ENCODE measurements at places on chromosomes 4 and X.

- DNase-seq: no peak
These were observed 172.7 kb upstream of the TBC1D9 start for GRCh38 chr4:140928880-140929279.

GRCh38 chr4:26493461-26493860 lies 3.2 kb upstream of the CCKAR start:
- DNase-seq: no peak

DNA sequence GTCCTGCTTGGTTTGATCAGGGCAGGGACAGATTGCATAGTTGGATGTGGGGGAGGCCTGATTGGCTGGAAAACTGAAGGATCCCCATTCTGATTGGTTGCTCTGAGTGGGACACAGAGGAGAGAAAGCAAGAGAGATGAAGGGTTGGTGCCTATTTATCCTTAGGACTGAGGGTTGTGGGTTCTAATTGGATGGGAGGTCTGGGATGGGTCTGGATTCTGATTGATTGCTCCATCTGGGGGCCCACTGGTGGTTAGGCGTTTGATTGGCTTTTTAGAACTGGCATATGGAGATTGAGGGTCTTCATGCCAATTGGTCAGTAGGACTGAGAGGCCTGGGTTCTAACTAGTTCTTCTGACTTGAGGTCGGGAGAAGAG lies 644 bp upstream of the EBP start:
- no peak for DNase-seq

DNA sequence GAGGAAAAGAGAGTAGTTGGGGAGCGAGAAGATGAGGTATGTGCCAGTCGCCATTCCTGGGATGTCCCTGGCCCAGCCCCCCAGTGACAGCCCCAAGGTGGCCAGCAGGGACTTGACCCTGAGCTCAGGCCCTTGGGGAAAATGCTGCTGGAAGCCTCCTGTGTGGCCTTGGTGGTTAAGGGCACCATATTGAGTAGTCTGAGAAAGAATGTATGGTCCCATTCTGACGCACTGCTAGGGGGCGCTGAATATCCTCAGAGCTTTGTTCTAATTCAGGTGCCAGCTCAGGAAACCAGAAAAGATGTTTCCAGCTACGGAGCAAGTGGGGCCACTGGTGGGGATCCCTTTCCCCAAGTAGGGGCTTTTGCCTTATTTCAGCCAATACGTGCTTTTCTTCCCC lies 14.0 kb upstream of the UBA6 start:
- DNase-seq: no peak

DNA sequence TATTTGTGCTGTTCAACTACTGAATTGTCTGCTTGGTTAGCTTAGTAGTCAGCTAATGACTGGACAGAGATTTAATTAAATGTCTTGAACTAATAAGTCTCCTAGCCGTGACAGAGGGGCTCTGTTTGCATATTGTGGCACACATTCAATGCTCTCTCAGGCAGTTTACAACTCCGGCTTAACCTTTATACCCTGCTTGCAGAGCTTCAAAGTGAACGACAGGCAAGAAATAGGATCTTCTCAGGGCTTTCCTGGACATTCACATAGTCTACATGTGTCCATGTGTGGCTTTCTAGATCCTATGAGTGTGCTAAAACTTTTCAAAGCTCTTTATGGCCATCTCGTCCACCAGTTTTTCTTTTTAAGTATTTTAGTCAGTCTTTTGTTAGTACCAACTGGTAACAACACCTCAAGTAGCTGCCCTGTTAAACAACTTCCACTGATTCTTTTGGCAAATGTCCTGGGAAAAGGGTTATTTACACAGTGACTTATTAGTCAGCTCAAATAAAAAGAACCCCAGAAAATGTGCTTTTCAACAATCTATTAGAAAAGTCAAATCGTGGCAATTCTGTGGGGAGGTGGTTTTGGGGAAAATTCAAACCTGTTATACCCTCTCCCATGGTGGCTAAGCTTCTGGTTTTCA lies 28.6 kb downstream of the OR13H1 start:
- DNase-seq: no peak

DNA sequence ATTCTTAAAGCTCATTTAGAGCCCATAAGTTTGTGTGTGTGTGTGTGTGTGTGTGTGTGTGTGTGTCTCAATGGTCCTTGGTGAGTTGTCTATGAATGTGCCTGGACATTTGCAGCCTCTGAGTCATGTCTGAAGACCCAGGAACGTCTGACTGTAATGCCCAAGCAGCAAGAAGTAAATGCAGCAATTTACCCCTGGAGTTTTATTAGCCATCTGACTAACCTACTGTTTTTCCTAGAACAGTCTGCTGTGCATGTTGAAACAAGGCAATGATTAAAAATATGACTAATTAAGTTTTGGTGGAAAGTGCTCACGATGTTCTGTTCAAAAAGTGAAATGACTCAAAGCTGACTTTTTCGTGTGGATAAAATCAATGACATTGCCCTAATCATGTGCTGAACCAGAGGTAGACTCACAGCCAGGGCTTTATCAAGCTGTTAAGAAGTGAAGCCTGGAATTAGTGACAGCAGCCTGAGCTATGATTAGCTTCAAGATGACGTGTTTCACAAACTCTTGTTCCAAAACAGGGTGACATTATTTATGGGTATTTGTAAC lies 201.6 kb downstream of the CPE start:
- DNase-seq: no peak

DNA sequence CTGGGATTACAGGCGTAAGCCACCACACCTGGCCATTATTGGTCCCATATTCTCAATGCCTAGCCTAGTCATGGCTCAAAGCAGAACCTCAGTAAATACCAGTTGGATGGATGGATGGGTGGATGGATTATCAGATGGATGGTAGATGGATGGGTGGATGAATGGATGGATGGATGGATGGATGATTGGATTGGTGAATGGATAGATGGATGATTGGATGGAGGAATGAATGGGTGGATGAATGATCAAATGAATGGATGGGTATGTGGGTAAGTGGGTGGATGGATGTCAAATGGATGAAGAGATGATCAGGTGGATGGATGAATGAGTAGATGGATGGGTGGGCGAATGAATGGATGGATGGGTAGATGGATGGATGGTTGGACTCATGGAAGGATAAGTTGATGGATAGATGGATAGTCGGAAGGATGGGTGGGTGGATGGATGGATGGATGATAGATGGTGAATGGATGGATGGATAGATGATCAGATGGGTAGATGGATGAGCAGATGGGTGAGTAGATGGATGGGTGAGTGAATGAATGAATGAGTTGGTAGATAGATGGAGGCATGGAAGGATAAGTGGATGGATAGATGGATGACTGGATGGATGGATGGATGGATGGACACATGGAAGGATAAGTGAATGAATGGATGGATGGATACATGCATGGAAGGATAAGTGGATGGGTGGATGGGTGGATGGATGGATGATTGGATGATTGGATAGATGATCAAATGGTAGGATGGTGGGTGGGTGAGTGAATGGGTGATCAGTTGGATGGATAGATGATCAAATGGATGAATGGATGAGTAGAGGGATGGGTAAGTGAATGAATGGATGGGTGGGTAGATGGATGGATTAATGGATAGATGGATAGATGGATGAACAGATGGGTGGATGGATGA lies 22.0 kb upstream of the RNF4 start:
- DNase-seq: no peak

DNA sequence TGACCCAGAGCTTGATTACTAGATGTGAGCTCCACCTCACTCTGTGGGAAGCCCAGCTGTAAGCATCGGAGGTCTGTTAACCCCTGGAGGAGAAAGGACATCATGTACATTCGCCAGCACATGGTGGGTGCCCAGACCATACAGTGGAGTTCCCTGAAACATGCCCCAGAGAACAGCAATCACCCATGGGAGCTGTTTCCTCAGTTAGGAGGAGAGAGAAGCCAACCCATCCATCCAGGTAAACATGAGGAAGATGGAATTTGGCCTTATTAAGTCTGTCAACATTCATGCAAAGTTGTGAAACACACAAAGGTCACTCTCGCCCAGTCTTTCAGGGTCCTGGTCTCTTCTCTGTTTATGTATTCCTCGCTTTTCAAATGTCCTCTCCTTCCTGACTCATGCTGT lies 354.7 kb downstream of the ANK2 start:
- DNase-seq: no peak

GRCh38 chrX:22859642-22860041 lies 140.1 kb upstream of the DDX53 start:
- no peak for DNase-seq

DNA sequence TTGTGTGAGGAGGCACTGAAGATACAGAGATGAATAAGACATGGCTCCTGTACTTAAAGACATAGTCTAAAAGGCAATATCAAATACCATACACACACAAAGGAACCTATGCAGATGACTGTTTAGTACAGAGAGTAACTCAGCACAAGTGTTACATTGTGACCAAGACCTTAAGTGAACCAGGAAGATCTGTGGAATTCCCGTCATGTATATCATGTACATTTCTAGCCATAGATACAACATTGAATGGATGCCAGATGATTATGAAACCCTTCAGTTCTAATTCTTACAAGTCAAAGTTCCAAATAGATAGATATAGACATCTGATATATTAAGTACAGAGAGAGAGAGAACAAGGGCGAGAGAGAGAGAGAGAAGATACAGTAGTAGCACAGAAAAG lies 73.2 kb downstream of the PAK3 start:
- no peak for DNase-seq

DNA sequence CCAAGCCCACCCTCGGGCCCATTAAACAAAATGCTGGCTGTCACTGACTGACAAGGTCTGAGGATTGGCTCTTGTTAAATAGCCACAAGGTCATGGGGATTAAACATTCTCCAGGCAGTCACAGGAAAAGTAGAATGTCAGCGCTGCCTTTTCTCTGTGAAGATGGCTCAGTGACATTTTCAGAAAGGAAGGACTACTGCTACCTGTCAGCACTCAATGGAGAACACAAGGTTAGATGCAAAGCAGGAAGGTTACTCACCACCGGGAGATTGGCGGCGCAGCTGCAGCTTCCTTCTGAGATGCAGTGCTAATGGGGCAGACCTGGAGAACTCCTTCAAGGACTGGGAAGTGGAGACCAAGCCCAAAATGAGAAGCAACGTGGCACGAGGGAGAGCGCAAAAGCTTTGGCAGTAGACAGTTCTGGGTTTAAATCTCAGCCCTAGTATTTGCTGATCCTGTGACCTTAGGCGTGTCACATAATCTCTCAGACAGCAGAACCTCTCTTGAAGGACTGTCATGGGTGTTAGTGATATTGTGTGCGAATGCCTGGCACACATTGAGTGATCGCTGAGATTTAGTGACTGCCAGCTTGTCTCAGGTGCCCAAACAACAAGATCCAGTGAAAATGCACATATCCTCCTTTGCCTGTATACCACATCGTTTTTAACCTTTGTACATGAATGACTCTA lies 213.1 kb upstream of the BOD1L1 start:
- no peak for DNase-seq

GRCh38 chrX:63927848-63928247 lies 142.8 kb upstream of the ARHGEF9 start:
- no peak for DNase-seq

DNA sequence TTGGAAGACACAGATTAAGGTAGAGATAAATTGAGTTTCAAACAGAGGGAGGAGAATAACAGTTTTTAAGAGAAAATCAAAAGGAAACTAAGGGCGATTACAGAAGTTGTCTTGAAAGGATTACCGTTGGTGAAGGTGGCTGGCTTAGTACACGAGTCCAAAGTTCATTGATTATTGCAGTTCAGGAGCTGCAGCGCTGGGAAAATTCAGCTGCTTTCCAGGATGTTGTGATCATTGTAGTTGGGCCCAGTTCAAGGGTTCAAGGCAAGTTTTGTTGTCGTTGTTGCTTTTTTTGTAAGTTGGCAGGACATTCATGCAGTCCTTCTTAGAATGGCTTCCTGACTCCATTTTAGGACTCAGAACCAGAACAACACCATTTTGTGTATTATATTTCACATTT lies 461.7 kb downstream of the RAPGEF2 start:
- DNase-seq: no peak

DNA sequence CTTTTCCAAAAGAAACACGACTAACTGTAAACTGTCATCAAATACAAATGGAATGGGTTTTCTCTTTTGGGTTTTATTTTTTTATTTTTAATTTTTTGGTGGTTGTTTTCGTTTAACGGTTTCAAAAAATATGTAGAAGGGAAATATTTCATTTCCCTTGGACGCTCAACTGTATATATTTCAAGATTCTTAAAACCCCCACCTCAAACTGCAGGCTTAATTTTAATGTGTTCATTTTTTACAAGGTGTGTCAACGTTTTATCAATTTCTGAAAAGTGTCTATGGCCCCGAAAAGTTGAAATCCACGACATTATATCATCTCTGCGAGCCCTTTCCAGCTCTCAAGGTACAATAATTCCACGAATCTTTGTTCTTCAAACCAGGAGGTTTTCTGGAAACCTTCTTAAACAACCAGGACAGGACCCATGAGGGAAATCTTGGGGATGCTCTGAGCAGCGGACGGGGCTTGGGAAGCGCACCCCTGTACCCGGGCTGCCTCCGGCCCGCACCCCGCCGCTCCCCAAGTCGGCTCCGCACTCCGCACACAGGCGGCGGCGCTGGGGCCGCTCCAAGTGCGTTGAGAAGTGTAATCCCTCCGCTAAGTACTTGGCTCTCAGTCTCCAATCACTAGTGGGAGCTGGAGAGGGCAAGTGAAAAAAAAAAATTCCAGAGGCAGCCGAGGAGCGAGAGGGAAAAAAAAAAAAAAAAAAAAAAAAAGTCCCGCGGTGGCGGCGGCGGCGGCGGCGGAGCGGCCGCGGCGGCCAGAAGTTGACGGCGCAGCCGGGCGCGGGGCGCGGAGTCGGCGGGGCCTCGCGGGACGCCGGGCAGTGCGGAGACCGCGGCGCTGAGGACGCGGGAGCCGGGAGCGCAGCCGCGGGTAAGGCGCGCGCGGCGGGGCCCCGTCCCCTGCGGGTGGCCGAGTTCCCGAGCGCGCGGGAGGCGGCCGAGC lies at the start of gene BMPR1B:
TSS of gene BMPR1B (plus strand) at position 764 of the 949 bp plus-strand sequence. CDS start 346,470 bp downstream, outside the sequence.
- DNase-seq: no peak
